ENCODE measurements at places on chromosomes 13 and 19. TPM values are rescaled to one million over a fixed set of nuclear protein-coding genes. Genes with fewer than 3 reads are reported as not detected.

- DNase-seq: no peak
- no peak overlapping the region for H3K4me3 ChIP-seq
- peaks cover 5% of the 10 kb centered on the region for H3K4me1 ChIP-seq
- H3K27ac ChIP-seq: no peak overlapping the region
- no peaks in the 10 kb centered on the region for H3K27me3 ChIP-seq
These were observed 10.9 kb upstream of the GAS6 start for GRCh38 chr13:113874579-113875428.

GRCh38 chr13:92767468-92767867 is 459.1 kb upstream of the GPC6 start:
- no peak overlapping the region for H3K4me3 ChIP-seq
- no peaks in the 10 kb centered on the region for H3K4me1 ChIP-seq
- no peaks in the 10 kb centered on the region for H3K27me3 ChIP-seq
- no peaks in the 10 kb centered on the region for H3K36me3 ChIP-seq

DNA sequence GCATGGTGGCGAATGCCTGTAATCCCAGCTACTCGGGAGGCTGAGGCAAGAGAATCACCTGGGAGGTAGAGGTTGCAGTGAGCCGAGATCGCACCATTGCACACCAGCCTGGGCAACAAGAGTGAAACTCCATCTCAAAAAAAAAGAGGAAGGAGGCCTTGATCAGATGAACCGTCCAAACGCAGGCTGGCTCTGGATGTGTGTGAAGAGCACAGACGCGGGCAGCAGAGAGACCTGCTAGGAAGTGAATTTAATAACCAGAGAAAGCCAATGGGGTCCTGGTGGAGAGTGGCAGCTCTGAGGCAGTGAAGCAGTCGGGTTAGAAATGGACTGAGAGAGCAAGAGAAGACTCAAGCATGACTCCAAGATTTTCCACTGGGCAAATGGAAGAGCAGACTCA is 136.5 kb downstream of the RNF17 start:
- no peak overlapping the region for H3K4me3 ChIP-seq
- DNase-seq: no peak
- no peaks in the 10 kb centered on the region for H3K4me1 ChIP-seq

DNA sequence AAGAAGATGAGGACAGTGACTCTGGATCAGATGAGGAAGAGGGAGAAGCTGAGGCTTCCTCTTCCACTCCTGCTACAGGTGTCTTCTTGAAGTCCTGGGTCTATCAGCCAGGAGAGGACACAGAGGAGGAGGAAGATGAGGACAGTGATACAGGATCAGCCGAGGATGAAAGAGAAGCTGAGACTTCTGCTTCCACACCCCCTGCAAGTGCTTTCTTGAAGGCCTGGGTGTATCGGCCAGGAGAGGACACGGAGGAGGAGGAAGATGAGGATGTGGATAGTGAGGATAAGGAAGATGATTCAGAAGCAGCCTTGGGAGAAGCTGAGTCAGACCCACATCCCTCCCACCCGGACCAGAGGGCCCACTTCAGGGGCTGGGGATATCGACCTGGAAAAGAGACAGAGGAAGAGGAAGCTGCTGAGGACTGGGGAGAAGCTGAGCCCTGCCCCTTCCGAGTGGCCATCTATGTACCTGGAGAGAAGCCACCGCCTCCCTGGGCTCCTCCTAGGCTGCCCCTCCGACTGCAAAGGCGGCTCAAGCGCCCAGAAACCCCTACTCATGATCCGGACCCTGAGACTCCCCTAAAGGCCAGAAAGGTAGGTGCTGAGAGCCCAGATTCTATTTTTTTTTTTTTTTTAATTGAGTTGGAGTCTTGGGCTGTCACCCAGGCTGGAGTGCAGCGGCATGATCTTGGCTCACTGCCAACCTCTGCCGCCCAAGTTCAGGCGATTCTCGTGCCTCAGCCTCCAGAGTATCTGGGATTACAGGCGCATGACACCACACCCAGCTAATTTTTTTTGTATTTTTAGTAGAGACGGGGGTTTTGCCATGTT is 2.3 kb downstream of the PPP1R15A start:
- H3K27me3 ChIP-seq: no peaks in the 10 kb centered on the region
- peaks cover 39% of the 10 kb centered on the region for H3K4me1 ChIP-seq
- no peak for DNase-seq
- H3K36me3 ChIP-seq: peaks cover 49% of the 10 kb centered on the region
- H3K4me3 ChIP-seq: peak overlapping the region; percentile 97

- H3K27me3 ChIP-seq: no peaks in the 10 kb centered on the region
- no peak overlapping the region for H3K27ac ChIP-seq
- H3K36me3 ChIP-seq: no peaks in the 10 kb centered on the region
These were observed 16.2 kb upstream of the IFT88 start for GRCh38 chr13:20550799-20551198.

DNA sequence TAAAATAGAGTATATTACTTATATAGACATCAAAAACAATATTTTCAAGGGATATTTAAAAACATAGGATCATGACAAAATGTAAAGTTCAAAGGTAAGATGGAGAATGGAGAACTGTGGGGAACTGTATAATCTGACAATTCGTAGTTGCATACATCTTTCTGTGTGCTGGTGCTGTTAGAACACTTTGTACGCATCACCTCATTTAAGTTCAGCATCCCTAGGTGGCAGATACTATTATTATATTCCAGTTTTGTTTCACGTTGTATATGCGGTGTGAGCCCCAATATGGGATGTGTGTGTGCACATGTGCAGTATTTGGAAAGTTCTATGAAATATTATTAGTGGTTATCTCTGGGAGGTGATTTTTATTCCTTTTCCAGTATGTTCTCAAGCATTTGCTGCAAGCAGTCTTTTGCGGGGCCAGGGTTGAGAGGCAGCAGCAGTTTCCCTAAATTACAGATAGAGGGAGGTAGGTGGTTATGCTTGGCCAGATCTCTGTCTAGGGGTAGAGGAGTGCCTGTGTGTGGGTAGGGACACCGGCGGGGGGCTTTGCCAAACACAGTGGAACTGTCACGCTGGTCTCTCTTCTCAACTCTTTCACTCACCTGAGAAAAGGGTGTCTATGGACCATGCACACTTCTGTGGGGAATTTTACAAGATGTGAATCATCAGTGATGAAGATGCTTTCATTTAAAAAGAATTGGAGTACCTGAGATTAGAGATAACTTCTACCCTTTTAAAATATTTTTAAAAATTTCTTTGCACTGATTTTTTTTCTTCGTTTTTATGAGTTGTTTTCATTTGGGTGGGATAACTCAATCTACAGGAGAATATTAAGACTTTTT is 55.6 kb upstream of the ALOX5AP start:
- H3K27me3 ChIP-seq: no peaks in the 10 kb centered on the region
- H3K4me3 ChIP-seq: no peak overlapping the region
- DNase-seq: no peak
- no peaks in the 10 kb centered on the region for H3K36me3 ChIP-seq
- H3K4me1 ChIP-seq: peaks cover 8% of the 10 kb centered on the region

DNA sequence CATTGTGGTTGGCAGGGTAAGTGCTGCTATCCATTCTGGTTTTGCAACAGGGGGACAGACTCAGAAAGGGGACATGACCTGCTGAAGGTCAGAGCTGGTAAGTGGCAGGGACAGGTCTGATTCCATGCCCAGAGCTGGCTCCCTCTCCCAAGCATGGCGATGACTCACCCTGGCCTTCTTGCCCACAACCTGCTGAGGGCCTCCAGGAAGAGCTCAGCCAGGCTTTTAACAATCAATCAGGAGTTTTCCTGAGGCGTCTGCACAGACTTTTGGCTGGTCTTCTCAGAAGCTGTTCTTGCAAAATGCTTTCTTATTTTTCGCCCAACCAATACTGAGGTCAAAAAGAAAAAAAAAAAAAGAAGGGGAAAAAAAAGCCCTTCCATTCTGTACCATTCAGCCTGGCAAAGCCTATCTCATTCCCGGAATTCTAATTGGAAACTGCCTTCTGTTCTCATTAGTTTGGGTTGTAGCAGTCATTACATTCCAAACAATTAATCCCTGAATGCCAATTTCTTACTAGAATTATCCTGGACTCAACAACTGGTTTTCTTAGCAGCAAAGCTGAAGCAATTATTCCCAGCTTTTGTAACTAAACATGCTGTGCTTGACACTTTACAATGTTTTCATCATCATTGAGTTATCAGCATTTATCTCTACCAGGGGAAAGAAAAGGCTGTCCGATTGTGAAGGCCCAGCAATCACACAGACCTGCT is 17.7 kb downstream of the SIAH3 start:
- no peak overlapping the region for H3K27ac ChIP-seq
- H3K36me3 ChIP-seq: no peaks in the 10 kb centered on the region
- H3K4me1 ChIP-seq: no peaks in the 10 kb centered on the region
- no peak for DNase-seq
- no peak overlapping the region for H3K4me3 ChIP-seq
- H3K27me3 ChIP-seq: no peaks in the 10 kb centered on the region

- H3K4me3 ChIP-seq: no peak overlapping the region
- no peaks in the 10 kb centered on the region for H3K27me3 ChIP-seq
- no peak for DNase-seq
- H3K36me3 ChIP-seq: no peaks in the 10 kb centered on the region
- H3K4me1 ChIP-seq: no peaks in the 10 kb centered on the region
These were observed 196.9 kb downstream of the ZIC5 start for GRCh38 chr13:99774644-99775043.

DNA sequence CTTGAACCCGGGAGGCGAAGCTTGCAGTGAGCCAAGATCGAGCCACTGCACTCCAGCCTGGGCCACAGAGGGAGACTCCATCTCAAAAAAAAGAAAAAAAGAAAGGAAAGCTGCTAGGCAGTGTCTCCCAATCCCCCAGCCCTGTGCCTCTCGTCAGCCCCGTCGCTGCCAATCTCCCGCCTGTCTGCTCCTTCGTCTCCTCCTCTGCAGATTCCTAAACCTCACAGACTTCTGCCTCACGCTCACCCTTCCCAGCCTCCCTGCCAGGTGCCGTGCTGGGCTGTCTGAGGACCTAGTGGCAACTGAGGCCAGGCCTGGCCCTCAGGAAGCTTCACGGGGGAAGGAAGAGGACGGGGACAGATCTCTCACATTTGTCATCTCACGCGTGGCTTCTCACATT is 21.5 kb downstream of the DPF1 start:
- DNase-seq: no peak
- peaks cover 32% of the 10 kb centered on the region for H3K36me3 ChIP-seq
- H3K4me3 ChIP-seq: no peak overlapping the region
- H3K27ac ChIP-seq: no peak overlapping the region

GRCh38 chr13:82747291-82747690 is 1135.0 kb downstream of the SLITRK1 start:
- no peaks in the 10 kb centered on the region for H3K36me3 ChIP-seq
- H3K4me3 ChIP-seq: no peak overlapping the region
- no peak overlapping the region for H3K27ac ChIP-seq
- no peaks in the 10 kb centered on the region for H3K4me1 ChIP-seq

DNA sequence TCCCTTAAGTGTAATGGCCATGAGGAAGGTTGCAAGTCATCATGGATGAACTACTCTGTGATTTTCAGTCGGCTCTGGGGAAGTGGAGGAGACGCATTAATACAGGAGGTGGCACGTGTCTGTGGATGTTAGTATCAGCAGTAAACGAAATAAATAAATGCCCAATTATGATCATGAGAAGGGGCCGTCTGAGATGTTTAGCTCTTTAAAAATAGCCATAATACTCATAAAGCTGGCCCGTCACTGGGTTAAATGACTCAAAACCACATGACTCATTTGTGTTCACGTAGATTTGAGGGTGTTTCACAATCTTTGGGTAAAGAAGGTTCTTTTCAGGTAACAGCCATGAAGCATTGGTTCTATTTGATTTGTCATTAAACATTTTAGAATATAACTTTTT is 620.6 kb downstream of the GPC6 start:
- no peaks in the 10 kb centered on the region for H3K27me3 ChIP-seq
- H3K36me3 ChIP-seq: no peaks in the 10 kb centered on the region
- H3K4me3 ChIP-seq: no peak overlapping the region
- no peak overlapping the region for H3K27ac ChIP-seq
- no peaks in the 10 kb centered on the region for H3K4me1 ChIP-seq
- no peak for DNase-seq

GRCh38 chr19:10640361-10640760 is 13.8 kb upstream of the ILF3 start:
- peaks cover 27% of the 10 kb centered on the region for H3K4me1 ChIP-seq
- no peak overlapping the region for H3K27ac ChIP-seq
- H3K36me3 ChIP-seq: peaks cover 88% of the 10 kb centered on the region
- no peaks in the 10 kb centered on the region for H3K27me3 ChIP-seq
- H3K4me3 ChIP-seq: no peak overlapping the region
- DNase-seq: no peak

GRCh38 chr13:59898066-59898465 is 265.7 kb downstream of the DIAPH3 start:
- H3K4me1 ChIP-seq: no peaks in the 10 kb centered on the region
- no peaks in the 10 kb centered on the region for H3K27me3 ChIP-seq
- H3K27ac ChIP-seq: no peak overlapping the region
- no peaks in the 10 kb centered on the region for H3K36me3 ChIP-seq
- H3K4me3 ChIP-seq: no peak overlapping the region
- DNase-seq: no peak

- H3K4me3 ChIP-seq: no peak overlapping the region
These were observed 34.4 kb upstream of the ABCC4 start for GRCh38 chr13:95335667-95336066.

DNA sequence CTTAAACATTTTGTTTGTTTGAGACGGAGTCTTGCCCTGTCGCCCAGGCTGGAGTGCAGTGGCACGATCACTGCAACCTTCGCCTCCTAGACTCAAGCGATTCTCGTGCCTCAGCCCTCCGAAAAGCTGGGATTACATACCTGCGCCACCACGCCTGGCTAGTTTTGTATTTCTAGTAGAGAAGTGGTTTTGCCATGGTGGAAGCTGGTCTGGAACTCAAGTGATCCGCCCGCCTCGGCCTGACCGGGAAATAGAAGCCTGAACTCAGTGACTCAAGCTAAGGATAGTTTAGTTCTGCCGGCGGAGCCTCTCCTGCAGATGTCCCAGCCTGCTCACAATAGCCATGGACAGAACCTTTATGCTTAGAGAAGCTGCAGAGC is 53.0 kb upstream of the ZNF254 start:
- H3K27ac ChIP-seq: peak overlapping the region; percentile 97
- DNase-seq: peak; percentile 78
- H3K4me1 ChIP-seq: peaks cover 28% of the 10 kb centered on the region

ERCC5 gene
- total RNA-seq: 50.7 TPM

IL11 gene
- total RNA-seq: 0.84 TPM

PPP1R12C gene
- 120 TPM for total RNA-seq

TMEM59L gene
- 2.2 TPM for total RNA-seq

IRS2 gene
- total RNA-seq: 43.8 TPM

CALR3 gene
- not detected for total RNA-seq

PGLYRP2 gene
- not detected for total RNA-seq

APC2 gene
- 0.20 TPM for total RNA-seq
